Right hindlimb (tissue), 1 donor: ENCODE measurements at places on chromosomes 2 and 18.

DNA sequence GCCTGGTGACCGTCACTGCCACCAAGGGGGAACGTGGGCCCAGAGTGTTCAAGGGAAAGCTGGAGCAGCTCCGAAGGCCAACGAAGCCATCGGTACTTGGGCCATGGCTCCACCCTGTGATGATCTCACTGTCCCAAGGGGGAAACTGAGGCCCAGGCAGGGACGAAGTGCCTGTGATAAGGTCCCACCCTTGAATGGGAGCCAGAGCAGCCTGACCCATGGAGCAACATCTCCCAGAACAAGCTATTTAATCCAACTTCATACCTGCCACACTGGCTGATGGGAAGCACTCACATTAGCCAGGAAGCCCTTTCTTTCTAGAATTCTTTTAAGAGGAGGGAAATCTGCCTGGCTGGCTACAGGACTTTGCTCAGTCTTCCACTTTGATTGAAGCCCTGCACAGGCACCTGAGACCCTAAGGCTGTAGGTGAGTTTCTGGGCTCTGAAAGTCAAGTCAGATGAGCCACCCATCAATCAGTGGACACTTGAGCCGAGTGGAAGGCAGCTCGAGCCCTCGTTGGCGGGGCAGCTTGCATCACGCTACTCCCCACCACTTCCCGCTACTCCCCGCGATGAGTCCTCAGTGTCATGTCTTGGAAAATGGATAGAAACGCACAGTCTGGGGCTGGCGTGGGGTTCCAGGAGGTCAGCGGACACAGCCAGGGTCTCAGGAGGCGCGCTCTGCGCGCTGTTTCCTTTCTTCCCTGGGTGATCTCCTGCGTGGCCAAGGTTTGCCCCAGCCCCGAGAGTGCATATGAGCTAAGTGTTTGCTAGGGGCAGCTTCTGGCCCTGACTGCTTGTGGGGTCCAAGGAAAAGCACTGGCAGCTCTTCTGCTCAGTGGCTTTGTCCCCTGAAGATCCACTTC, 2.5 kb upstream of the HS6ST1 start:
- DNase-seq = peak; percentile 33

DNA sequence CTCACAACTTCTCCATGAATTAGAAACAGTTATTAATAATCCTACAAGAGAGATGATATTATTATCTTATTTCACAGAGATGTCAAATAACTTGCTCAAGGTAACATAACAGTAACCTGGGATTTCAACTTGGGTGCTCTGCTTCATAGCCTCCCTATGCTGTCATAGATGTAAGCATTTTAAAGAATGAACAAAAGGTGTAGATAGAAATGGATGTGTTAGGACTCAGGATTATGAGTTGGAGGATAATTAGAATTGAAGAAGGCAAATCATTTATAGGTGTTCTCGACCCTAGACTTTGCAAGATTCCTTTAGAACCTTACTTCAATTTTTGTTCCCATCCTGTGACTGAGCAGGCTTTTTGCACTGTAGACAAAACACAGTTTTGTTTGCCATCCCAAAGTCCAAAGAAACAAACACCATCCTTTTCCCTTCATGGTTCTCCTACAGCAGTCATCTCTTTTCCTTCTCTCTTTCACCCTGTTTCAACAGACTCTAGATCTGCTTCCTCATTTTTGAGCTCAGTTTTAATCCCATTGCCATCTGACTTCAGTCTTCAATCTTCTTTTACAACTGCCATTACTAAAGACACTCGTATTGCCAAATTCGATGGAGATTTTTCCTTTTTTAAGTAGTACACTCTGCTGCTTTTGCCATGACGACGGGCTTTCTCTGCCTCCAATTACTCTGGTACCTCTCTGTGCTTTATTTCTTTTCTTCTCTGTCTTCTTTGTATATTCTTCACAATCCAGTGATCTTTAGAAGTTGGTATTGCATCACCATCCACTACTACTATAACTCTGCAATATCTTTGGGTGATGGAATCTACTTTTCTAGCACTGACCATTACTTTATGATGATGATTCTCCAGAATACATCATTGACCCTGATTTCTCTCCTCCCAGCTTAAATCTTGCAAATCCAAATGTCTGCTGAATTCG, 4.5 kb downstream of the HNMT start:
- DNase-seq = no peak

DNA sequence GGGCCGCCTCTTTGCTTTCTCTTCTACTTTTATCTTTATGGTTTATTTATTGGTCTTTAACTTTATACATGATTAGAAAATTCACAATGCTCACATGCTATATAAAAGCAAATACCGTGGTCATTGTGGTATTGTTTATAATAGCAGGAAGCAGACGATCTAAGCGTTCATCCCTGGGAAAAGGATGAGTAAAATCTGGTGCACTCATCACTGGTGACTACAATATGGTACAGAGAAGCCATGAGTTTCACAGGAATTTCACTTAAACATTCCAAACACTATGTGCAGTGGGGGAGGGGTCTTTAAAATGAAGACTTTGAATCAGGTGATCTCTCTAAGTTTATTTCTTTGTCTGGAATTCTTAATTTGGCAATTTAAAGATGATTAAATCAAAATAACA, 97.9 kb downstream of the SCN3A start:
- DNase-seq = no peak

DNA sequence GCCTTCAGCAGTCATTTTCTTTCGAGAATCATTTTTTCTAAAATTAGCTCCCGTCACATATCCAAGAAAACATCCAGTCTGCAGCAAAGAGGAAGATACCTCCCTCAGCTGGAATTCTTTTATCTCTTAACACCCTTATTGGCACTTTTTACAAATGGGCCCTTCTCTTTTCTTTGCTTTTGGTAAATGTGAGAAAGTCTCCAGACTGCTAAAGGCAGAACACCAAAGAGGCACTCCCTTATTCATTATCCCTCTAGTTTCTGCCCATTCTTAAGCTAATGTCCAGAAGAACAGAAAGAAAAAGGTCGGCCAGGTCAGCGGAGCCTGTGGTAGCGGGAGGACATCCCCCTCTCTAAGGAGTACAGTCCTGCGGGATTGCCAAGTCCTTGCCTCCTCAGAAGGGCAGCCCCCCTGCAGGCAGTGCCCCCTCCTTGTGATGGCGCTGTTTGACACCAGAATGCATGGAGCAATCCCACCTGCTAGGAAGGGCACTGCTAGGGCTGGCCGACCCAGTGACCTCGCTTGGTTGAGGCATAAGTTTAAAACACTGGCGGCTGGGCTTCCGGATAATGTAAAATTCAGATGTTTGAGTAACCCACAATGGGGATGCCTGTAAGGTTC, 34.0 kb downstream of the ST6GAL2 start:
- no peak for DNase-seq

GRCh38 chr2:219987830-219988229, 360.4 kb downstream of the SLC4A3 start:
- no peak for DNase-seq

GRCh38 chr2:229081411-229081810, 189.7 kb downstream of the PID1 start:
- no peak for DNase-seq

DNA sequence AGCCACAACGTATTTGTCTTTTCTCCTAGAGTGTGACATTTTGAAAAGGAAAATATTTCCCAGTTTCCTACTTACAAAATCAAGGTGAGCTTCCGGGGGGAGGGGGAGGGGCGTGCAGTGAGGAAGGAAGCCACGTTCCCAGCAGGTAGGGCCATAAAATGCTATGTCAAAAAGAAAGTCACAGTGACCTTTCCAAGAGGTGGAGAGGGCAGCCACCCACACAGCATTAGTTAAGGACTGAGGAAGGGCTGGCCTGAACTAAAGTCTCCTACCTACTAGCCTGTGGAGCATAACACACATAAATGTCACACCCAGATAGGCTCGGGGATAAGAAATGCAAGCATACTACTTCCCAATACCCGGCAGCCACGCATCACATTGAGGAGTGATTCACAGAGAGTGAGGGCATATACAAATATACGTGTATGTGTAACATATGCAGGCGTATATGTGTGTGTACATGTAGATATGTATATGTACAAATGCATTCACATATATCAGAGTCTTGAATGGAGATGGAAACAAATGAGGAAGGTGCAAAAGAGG, 191.1 kb downstream of the STK39 start:
- DNase-seq = no peak

DNA sequence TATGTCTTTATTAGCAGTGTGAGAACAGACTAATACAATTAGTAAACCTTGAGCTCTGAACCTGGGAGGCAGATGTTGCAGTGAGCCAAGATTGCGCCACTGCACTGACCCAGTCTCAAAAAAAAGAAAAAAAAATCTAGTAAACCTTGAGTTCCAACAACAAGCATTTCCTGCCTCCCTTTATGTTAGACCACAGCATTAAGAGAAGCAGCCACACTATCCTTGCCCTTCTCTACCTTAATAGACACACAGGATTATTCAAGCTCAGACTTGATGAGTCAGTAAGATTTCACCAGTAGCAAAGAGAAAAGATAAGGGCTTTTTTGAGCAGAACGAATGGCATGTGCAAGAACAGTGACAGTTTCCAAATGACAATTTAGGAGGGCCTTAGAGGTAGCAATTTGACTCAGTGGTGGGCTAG, 18.0 kb upstream of the GLS start:
- no peak for DNase-seq
